ENCODE measurements at places on chromosomes 5 and 9.

DNA sequence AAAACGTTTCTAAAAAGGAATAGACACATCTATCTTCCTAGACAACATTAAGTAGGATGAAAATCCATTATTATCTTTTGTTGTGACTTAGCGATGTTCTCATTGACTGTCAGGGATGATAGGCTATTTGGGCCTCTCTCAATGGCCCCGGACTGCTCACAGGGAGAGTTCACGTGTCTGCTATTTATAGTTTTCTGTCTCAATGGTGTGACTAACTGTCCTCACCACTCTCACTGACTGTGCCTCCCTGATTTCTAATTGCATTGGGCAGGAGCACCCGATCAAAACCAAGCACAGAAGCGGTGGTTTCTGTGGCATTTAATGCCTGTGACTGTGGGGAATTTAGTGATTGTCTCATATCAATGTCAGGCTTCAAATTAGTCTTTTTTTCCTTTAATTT lies 286.7 kb upstream of the KLF9 start:
- DNase-seq: peak; percentile 7

DNA sequence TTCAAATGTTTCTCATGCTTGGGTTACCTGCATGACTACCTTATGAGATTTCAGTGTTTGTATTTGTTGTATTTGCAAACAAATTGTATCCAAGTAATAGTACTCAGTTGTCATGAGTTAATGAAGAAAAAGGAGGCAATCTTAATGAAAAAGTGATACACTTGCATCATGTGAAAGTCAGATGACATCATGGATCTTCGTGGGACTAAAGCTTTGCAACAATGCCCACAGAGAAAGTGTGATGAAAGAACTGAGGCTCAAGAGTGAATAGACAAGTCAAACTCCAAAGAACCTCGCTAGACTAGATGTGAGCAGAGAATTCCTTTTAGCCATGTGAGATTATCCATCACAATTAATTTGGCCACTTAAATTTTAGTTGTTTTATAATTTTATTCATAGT lies 75.4 kb upstream of the ADRB2 start:
- DNase-seq: no peak

DNA sequence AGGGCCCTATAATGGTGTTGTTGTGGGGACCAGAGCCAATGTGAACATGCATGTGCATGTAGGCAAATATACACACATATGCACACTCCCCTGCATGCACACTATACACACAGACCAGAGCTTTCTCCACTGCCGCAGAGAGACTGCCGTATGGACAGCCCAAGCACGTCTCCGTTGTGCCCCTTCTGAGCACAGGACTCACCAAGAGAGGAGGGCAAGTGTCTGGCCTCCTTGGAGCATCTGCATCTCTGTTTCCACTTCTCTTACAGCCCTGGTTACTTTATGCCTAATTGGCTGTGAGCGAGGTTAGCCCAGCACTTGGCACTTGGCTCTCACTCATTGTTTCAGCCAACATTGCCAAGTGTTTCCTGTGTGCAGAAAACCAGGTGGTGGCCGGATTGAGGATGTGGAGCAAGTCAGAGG lies 30.4 kb downstream of the CSF2 start:
- no peak for DNase-seq

DNA sequence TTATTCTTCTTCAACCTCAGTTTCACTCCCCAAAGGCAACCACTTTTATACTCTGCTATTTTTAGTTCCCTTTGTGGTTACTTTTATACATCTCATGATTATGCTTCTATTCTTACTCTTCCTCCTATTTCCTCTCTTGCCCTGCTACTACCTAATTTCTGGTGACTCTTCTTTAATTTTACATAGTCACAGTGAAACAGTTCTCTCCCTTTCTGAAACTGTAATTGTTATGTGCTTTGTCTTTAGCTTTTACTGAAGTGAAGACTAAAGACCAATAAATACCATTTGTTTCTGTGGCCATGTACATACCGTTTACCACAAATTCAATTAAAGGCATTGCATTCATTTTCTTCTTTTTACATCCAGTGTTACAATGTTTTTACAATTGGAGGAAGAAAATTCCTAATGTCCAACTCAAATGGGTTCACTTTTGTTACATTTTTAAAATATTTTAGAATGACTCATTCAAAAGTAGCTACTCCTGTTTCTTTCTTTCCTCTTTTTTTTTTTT lies 410.6 kb downstream of the PSAT1 start:
- DNase-seq: peak; percentile 73

- DNase-seq: no peak
These were observed 316.0 kb upstream of the PAPPA start for GRCh38 chr9:115837618-115838017.

DNA sequence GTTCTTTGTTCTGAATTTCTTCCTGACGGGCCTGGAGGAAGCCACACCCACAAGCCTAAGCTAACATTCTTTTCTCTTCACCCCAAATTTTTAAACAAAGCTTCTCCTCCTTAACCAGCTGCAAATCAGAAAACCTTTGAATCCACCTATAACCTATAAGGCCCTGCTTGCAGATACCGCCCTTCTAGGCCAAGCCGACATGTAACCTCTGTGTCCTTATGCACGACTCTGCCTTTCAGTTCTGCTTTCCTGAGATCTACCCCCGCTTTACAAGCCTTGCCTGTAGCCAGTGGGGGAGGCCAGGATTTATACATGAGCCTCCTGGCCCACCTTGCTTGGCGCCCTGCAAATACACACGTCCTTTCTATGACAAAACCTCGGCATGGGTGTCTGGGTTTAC lies 19.3 kb downstream of the BRD9 start:
- no peak for DNase-seq

GRCh38 chr5:176355400-176356178 lies 6.0 kb downstream of the KIAA1191 start:
- DNase-seq: no peak

DNA sequence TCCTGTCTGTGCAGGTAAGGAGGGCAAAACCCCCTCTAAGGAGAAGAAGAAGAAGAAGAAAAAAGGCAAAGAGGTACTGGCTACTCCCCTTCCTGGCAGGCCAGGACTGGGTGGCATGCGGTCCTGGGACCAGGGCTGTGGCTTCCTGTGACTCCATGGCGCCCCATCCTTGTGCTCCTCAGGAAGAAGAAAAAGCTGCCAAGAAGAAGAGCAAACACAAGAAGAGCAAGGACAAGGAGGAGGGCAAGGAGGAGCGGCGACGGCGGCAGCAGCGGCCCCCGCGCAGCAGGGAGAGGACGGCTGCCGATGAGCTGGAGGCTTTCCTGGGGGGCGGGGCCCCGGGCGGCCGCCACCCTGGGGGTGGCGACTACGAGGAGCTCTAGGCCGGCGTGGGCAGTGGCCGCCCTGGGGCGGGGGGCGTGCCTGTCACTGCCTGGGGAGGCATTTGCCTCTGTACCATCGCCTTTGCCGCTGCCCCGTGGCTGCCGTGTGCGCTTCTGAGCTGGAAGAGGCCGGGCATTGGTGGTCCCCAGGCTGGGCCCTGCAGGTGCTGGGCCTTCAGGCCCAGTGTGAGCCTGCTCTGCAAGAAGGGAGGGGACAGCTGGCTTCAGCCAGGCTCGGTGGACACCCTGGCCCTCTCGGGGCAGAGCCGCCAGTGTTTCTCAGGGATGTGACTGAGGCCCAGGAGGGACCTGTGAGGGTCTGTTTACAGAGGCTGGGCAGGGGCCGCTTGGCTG lies 2.0 kb upstream of the AJM1 start:
- no peak for DNase-seq

- no peak for DNase-seq
These were observed 100.4 kb downstream of the KLHL3 start for GRCh38 chr5:137635521-137635921.

DNA sequence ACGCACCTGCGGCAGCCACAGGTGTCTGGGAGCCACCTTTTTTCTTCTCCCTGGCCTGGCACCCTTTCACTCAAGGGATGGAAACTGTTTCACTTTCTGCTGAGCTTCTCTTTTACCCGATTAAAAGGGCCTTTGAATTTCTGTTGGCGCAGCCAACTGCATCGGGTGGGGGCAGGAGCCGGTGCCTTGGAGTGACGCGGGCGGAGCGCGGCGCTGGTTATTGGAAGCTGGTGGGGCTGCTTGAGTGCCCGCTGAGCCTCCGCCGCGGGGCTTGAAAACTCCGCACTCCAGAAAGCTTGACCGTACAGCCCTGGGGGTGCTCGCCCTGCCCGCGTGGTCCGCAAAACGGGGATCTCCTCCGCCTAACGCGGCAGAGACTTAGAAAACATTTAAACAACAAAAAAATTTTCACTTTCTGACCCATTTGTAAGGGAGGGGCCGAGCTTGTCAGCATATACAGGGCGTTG lies 52.0 kb upstream of the TJP2 start:
- DNase-seq: peak; percentile 81

DNA sequence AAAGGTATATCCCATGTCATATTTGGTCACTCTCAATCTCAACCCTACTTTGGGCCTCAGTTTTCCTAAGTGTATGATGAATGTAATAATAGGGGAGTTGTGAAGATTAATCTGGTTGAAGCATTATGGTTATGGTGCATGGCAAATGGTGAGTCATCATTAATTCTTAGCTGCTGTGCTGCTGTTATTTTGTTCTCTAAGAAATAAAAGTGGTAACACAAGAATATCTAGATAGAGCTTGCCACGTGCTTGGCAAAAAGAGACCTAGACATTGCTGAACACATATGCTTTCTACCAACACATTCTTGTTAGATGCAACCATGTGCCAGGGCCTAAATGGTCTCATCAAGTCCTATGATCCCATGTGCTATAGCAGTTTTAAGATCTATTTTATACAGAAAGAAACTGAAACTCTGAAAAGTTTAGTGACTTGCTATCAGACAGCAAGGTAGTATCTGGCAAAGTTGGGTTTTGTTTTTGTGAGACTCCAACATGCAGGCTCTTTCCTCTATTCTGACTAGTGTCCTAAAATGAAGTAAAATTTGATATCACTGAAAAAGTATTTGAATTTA lies 699.9 kb upstream of the MEF2C start:
- no peak for DNase-seq

- no peak for DNase-seq
These were observed 236.0 kb upstream of the ZNF462 start for GRCh38 chr9:106626936-106627335.

- DNase-seq: no peak
These were observed 137.1 kb downstream of the ARL15 start for GRCh38 chr5:54173251-54173650.

GRCh38 chr9:127846443-127847177 lies 7.8 kb downstream of the ENG start:
- no peak for DNase-seq

All from astrocyte of the hippocampus (primary cell).